NCI-H446 (cell line): ENCODE measurements at places on chromosomes 12 and 14.
A peak's percentile ranks its signal among the peaks of the same experiment; 100 is the strongest.

DNA sequence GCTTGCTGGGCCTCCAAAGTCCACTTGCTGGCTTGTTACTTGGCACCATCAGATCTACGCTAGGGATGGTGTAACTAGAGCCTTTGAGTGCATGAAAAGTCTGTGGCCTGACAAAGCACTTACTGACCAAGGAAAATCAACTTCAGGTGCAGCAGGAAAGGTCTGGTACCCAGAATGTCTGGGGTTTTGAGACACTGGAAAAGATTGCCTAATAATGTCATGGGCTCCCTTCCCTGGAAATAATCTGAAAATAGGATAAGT, 106.7 kb downstream of the ZFP36L1 start:
- no peak for DNase-seq

DNA sequence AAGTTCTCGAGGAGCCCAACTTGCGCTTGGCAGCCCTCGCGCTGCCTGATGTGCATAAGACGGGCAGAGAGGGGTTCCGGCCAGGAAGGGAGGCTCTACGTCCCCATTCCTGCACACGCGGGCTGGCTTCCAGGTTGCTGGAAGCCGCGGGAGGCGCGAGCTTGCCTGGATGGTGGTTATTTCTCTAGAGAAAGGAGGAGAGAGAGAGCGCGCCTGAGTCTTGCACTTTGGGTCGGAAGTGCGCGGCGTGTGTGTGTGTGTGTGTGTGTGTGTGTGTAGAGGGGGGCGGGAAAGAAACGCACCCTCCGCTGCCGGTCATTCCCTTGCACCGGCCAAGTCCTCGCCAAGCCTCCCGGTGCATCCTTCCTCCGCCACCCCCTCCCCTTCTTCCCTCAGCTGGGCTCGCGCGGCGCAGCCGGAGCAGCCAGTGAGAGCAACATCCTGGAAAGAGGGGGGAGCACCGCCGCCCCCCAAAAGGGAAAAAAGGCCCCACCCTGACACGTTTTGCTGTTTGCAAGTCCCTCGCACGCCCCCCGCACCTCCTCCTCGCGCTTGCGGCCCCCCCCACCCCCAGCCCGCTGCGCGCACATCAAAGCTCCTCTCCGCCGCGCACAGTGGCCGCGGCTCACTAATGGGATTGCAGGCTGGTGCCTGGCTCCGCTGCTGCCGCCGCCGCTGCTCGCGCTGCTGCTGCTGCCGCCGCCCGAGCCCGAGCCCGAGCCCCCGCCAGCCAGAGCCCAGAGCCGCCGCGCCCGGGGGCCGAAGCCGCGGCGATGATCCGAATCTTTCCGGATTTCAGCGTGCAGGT, 4.4 kb upstream of the NPAS3 start:
- no peak for DNase-seq

DNA sequence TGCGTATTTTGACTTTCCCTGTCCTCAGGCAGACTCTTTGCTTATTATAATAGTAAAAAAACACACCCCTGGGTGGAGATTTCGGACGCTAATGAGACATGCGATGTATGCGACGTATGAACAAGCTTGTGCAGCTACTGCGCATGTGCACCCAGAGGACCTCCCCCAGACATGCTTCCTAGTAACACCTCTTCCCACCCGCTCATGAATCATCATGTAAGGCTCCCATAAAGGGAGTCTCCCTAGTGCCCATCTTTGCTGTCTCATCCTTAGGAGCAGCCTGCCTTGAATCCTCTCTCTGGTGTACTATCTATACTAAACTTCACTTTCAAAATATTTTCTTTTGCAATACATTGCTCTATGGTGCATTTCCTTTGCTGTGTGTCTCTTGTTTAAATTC, 210.1 kb downstream of the TMEM132D start:
- DNase-seq = no peak

- no peak for DNase-seq
Measured at GRCh38 chr12:44874981-44875416, 1.1 kb downstream of the NELL2 start.

DNA sequence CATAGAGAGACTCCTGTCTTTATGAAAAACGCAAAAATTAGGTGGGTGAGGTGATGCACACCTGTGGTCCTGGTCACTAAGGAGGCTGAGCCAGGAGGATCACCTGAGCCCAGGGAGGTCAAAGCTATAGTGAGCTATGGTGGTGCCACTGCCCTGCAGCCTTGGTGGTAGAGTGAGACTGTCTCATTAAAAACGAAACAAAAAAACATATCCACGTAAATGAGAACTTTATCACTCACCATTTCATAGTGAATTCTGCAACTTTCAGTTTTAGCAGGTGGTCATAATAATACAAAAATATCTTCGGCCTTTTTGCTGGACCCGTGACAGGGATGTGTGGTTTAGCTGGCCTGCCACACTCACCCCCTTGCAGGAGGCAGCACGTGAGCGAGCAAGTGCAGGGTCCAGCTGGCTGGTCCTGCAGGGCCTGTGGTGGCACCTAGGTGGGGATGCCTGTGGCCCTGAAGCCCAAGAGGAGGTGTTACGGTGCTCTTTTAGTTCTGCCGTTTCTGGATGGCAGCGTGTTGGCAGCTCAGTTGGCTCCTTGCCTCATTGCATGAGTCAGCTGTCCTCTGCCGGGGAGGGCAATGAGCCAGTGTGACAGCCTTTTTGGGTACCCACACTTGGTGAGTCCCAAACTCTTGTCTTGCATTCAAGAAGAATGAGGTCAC, 1330.7 kb upstream of the TMEM132C start:
- no peak for DNase-seq

- no peak for DNase-seq
Measured at GRCh38 chr12:10601860-10602259, 11.5 kb downstream of the MAGOHB start.

DNA sequence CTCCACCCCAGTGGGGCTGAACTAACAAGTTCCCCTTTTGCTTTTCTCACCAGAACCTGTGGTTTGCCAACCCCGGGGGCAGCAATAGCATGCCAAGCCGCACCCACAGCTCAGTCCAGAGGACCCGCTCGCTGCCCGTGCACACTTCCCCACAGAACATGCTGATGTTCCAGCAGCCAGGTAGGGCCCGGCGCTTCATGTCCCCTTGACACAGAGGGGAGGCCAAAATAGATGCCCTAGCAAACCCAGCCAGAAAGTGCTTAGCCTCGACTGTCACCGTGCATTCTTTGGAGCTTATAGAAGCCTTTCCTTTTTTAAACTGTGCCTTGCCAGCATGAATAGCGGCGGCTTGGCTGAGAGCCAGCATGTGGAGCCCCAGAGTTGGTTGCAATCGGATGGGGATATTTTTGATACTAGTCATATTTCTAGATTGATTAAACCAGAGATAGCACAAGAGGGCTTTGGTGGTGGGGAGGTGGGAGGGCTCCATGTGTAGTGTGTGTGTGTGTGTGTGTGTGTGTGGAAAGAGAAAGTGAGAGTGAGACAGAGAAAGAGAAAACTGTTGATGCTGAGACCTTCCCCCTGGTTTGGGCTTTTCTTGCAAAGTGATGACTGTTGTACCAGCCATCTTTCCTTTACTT, 126.1 kb downstream of the GCH1 start:
- DNase-seq = no peak

DNA sequence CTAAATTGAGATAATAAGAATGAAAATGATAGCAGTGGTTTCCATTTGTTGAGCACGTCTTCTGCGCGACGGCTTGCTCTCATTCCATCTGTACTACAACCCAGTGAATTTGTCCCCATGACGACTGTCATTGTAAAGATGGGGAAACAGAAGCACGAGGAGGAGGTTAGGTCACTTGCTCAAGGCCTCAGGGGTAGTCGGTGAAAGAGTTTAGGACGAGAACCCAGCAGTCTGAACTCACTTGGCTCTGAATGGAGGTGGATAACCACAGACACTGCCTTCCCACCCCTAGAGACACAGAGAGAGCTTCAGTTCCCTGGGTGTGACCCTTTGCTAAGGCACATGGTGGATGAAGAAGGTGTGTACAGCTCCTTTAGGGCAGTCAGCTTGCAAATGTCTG, 30.9 kb upstream of the PLEKHG3 start:
- no peak for DNase-seq

DNA sequence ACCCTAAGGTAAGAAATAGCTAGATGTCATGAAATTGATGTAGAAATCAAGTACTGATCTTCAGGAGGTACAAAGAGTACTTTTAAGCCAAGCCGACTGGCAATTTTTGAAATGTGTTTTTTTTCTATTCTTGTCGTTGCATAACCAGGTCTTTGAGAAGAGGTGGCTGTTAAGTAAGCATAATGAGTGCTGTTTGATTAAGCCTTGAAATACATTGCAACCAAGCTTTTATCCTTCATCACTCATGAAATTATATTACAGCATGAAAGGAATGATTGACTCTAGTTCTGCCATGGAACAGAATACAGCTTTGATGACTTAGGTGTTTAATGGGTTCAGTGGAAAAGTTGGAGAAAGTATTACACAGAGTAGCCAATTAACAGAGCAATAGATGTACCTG, 1720.2 kb upstream of the SEL1L start:
- no peak for DNase-seq

- no peak for DNase-seq
Measured at GRCh38 chr12:91098461-91098860, 12.8 kb downstream of the LUM start.

DNA sequence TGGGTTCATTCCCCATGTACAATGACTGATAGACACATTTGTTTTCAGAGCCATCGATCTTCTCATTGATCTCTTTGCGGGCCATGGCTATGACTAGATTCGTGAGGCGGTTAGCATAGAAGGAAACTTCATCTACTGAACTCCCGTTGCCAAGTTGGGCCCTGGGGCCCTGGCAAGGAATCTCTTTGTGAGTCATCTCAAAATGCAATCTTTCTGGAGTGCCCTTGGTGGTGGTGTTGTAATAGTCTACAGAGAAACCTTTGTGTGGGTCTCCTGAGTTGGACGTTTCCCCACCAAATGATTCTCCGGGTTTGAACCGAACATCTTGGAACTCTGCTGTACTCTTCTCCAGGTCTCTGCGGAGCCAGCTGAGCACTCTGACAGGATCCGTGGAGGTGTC, 20.4 kb downstream of the AKAP3 start:
- DNase-seq = no peak

- no peak for DNase-seq
Measured at GRCh38 chr12:2297004-2297403, 244.2 kb downstream of the CACNA1C start.

GRCh38 chr12:46503637-46504175, 131.1 kb upstream of the SLC38A2 start:
- no peak for DNase-seq

- DNase-seq = no peak
Measured at GRCh38 chr12:112107306-112108201, 1.0 kb downstream of the NAA25 start.

- no peak for DNase-seq
Measured at GRCh38 chr12:91574391-91574790, 391.8 kb upstream of the DCN start.

DNA sequence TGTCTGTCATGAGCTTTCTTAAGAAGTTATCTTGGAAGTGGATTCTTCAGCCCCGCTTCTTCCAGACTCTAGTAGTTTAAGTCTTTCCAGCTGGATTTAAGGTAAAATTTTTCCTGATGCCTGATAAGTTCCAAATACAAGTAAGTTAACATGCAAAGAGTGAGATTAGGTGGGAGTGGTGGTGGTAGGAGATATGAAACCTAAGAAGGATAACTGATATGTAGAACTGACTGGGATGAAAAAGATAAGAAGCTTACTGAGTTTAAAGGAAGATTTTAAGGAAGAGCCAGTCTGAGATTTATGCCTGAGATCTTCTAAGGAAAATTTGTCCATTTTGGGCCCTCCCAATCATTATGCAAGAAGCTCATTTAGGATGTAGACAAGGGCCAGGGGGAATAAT, 250.9 kb upstream of the SYT10 start:
- no peak for DNase-seq

DNA sequence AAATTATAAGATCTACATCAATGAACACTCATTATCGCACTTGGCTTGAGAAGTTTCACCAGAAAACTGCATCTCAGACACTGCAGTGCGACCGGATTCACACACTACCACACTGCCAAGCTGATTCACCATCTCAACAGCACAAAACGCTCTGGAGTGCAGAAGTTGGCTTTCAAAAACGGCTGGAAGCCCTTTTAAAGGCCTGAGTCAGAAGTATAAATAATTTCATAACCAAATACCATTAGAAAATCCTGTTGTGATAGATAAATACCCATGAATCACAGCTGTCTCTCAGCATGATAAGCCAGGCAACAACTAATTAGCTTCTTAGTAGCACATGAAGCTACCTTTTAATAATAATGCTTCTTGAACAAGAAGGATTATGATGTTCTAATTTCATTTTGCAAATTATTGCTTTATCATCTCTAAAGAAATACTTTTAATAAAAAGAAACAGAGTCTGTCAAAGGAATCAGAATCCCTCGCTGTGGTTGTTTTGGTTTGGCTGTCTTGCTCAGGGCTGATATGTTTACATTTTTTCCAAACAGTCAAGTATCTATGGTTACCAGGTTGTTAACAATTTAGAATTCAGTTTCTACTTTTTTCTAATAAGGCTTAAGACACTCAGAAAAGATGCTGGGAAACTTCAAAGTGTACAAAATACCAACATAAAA, 51.2 kb downstream of the SLC2A13 start:
- DNase-seq = peak; percentile 76

DNA sequence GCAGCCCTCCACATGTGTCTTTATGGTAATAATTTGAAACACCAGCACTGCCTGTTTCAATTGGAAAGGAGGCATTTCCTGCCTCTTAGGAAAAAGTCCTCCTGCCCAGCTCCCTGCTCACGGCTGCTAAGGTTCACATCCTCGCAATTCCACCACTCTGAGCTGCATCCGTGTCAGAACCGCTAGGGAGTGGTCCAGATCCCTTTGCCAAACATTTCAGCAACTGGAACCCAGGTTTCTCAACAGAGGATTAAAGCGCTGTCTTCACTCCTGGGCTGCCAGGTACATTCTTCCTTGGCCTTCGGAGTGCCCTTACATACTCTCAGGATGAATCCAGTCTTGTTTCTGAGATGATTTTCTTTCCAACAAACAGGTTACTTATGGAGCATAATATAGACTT, 23.3 kb downstream of the C14orf132 start:
- DNase-seq = no peak

DNA sequence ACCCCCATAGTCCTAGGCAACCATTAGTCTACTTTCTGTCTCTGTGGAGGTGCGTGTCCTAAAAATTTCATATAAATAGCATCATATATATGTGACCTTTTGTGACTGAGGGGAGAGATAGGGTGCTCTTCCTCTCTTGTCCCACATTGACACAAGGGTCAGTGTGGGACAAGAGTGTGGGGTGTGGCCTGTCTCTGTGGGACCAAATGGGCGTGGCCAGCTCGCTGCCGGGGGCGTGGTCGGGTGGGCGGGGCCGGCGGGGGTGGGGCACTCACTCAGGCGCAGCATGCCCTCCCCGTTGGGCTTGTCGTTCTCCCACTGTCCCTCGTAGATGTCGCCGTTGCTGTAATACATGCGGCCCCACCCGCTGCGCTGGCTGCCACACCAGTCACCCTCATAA, 15.5 kb downstream of the MORN3 start:
- no peak for DNase-seq
